ENCODE measurements at places on chromosomes 7 and 10.

- no peak for DNase-seq
Measured at GRCh38 chr7:80411621-80412020, 100.2 kb downstream of the GNAT3 start.

DNA sequence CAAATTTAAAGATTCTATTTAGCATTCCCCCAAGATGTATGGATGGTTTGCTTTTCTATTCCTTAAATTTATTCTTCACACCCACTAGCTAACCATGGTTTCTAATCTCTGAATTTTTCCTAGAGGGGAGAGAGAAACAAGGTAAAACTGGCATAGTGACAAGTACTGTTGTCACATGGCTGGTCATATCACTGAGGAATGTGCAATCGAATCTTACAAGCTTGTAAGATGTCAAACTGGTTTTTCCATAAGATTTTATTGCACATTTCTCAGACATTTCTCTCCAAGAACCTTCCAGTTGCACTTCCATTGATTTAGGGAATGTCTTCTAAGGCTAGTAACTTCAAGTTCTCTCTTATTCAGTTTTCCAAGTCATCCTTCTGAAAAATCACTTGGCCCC, 89.8 kb downstream of the MBL2 start:
- no peak for DNase-seq

DNA sequence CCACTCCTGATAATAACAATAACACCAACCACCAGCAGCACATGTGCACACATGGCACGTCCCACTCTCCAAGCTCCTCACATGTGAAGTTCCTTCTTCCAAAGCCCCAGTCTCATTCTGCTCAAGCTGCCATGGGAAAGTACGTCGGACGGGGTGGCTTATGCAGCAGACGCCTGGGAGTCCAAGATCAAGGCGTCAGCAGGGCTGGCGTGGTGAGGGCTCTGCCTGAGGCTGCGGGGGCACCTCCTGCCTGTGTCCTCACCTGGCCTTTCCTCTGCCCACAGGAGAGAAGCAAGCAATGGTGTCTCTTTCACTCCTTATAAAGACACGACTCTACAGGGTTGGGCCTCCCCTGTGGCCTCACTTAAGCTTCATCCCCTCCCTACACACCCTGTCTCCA, 68.8 kb upstream of the INSIG1 start:
- no peak for DNase-seq

DNA sequence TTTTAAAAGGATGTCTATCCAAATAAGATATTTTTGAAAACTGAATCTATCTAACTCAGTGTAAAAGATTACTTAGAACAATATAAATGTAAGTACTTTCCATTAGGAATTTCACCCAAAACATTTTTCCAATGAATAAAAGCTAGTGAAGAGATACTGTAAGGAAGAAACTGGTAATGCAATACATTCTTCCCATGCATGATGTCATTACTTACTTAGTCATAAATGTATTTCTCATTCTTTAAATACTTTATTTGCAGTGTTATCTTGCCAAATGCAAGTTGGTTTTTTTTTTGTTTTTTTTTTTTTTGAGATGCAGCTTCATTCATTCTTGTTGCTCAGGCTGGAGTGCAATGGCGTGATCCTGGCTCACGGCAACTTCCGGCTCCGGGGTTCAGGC, 265.6 kb downstream of the PHF14 start:
- DNase-seq = peak; percentile 18

DNA sequence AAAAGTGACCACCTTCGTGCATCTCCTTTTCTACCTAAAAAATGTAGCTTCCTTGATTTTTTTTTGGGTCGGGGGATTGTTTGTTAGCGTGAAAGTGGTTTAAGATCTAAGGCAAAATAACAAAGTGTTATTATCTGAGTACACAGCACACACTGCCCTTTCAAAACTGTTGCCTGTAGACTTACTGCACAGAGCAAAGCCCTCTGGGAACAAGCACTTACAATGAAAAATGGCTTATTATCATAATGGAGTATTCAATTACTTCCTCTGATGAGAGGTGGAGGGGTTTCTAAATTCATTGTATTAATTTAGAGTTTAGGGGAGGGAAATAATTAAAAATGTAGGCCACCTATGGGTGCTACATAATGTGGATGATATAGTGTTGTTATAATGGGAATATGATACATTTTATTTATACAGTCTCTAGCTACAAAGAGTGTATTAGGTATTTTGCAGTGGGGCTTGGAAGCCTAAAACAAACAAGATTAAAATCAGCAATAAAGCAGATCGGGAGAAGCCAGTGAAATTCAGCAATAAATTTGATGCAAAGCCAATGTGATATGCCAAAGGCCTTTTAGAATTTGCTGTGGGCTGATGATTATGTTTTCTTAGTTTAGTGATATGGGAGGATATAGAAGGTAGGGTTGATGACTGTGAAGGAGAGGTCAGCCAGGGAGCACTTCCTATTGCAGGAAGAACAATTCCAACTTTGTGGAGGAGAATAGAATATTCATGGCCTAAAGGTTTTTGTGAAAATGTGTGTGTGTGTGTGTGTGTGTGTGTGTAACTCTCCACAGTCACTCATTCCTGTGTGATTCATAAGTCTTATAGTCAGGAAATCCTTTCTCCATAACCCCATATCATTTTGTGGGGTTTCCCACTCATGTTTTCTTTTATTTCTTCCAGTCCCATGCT, 17.7 kb upstream of the EXOC4 start:
- no peak for DNase-seq

GRCh38 chr7:37438906-37439652, 9.6 kb downstream of the ELMO1 start:
- DNase-seq = no peak

GRCh38 chr10:125151553-125152449, 8.6 kb downstream of the CTBP2 start:
- no peak for DNase-seq

DNA sequence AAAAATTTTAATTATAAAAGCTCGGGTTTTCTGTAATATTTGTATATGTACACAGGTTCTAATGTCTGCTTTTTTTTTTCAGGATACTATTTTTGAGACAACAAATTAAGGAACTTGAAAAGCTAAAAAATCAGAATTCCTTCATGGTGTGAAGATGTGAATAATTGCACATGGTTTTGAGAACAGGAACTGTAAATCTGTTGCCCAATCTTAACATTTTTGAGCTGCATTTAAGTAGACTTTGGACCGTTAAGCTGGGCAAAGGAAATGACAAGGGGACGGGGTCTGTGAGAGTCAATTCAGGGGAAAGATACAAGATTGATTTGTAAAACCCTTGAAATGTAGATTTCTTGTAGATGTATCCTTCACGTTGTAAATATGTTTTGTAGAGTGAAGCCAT, 57.9 kb upstream of the BAMBI start:
- no peak for DNase-seq

All from astrocyte of the spinal cord (primary cell).